ENCODE measurements at places on chromosomes 7 and 10. TPM values are rescaled to one million over a fixed set of nuclear protein-coding genes. Genes with fewer than 3 reads are reported as not detected.

SORBS1 gene
- 1.1 TPM for total RNA-seq

CALML5 gene
- total RNA-seq = not detected

CALHM2 gene
- not detected for total RNA-seq

UBE2H gene
- total RNA-seq = 53.1 TPM

CD36 gene
- total RNA-seq = not detected

NPSR1 gene
- total RNA-seq = not detected

PPP1R9A gene
- not detected for total RNA-seq

DNA sequence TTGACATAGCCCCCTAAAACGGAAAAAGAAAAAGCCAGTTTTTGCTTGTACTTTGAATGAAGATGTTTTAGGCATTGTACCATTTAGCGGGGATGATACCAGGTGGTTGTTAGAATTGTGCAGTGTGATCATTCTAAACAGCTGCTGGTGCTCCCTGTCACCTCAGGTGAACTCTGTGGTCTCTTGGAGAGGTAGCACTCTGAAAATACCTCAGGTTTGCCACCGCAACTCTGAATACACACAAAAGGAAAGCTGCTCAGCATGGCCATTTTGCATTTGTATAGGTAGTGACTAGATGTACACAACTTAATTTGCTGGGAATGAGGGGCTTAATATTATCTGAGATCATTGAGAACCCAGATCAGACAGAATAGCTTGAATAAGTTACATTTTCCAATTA is 52.6 kb downstream of the PLEKHA8 start:
- no peak for DNase-seq

DNA sequence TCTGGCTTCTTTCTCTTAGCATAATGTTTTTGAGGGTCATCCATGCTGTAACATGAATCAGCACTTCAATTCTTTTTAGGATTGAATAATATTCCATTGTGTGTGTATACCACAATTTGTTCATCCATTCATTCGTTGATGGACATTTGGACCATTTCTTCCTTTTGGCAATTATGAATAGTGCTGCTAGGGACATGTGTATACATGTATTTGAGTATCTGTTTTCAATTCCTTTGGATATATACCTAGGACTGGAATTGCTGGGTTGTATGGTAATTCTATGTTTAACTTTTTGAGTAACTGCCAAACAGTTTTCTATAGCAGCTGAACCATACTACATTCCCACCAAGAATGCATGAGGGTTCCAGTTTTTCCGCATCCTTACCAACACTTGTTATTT is 39.2 kb downstream of the GBF1 start:
- DNase-seq = no peak

DNA sequence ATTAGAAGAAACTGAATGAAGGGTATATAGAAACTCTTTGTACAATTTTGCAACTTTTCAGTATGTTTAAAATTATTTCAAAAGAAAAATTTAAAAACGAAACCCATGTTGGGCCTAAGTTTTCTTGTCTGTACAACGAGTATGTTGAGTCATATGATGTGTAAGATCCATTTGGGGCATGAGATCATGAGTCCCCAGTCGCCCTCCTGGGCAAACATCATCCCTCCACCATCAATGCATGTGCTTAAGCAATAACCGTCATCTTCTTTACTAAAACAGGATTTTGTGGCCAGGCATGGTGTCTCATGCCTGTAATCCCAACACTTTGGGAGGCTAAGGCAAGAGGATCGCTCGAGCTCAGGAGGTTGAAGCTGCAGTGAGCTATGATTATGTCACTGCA is 54.2 kb upstream of the CDCA7L start:
- no peak for DNase-seq

DNA sequence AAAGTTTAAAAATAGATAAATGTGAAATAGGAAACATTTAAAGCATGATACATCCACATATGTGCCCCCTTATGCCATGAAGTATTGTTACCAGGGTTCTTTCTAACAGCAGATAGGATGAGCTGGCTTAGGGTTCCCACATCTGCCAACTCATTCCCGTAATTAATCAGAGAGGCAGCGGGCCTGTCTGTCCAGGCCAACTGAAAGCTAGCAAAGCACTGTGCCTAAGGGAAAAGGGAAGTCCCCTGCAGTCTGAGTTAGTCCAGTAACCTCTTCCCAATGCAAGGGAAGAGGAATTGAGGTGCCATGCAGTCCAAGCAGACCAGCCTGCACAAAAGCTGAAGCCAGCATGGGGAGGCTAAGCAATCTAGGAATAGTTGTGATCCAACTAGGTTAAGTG is 18.3 kb upstream of the ZC3HAV1L start:
- DNase-seq = no peak

DNA sequence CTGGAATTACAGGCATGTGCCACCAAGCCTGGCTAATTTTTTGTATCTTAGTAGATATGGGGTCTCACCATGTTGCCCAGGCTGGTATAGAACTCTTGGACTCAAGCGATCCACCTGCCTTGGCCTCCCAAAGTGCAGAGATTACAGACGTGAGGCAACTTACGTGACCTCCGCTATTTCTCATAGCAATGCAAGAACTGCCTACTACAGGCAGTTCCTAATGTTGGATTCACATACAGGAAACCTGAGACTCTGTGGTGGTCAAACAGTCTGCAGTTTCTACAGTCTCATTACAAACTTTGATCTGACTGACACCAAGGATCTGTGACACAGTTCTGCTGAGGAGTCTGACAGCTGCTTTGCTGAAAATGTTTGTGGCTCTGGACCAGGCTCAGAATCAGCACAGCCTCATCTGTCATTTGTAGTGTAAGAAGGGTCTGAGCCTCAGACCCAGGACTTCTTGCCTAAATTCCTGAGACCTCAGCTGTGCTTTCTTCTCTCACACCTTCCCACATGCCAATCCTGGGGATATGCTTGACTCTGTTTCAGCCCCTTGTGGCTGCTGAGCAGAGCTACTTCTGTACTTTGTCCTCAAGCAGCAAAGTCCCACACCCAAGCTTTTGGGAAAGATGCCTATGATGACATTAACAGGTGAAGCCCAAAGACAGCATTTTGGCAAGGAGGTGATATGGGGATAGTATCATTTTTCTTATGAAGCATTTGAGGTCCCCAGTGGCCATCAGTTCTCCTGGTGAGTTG is 48.0 kb upstream of the CYP2C9 start:
- no peak for DNase-seq

- no peak for DNase-seq
These were observed 1180.3 kb downstream of the TYW1 start for GRCh38 chr7:68176974-68177373.
